Heart left ventricle (tissue), 16 donors: ENCODE measurements at places on chromosomes 2 and 18. TPM values are rescaled to one million over a fixed set of nuclear protein-coding genes. Genes with fewer than 3 reads are reported as not detected.

- no peak for DNase-seq
- H3K27me3 ChIP-seq = no peaks in the 10 kb centered on the region
- H3K27ac ChIP-seq = no peak overlapping the region
- H3K4me1 ChIP-seq = peaks cover 8% of the 10 kb centered on the region
These were observed 64.4 kb upstream of the DAPL1 start for GRCh38 chr2:158730621-158731140.

- no peaks in the 10 kb centered on the region for H3K27me3 ChIP-seq
- H3K4me3 ChIP-seq = no peak overlapping the region
- no peaks in the 10 kb centered on the region for H3K36me3 ChIP-seq
- H3K27ac ChIP-seq = peak overlapping the region; percentile 50
These were observed 74.8 kb upstream of the RIOK3 start for GRCh38 chr18:23378302-23378686.

DNA sequence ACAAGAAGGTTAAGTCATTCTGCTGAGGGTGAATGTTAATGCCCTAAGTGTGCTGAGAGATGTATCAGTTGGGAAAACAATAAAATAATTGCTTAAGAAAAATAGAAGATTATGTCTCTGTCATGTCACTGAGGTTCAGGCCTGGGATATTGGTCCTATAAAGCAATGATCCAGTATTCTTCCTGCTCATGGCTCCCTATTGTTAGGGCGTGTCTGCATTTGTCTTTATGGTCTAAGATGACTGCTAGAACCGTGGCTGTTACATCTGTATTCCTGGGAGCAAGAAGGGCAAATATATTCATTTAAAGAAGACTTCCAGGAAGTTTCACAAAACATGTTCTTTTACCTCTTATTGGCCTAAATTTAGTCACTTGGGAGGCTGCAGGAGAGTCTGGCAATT is 125.0 kb downstream of the KCNE4 start:
- no peak overlapping the region for H3K27ac ChIP-seq
- DNase-seq = no peak
- no peaks in the 10 kb centered on the region for H3K27me3 ChIP-seq
- no peaks in the 10 kb centered on the region for H3K4me1 ChIP-seq

GRCh38 chr2:241659150-241659739 is 21.8 kb downstream of the ATG4B start:
- peak; percentile 64 for DNase-seq
- H3K4me3 ChIP-seq = no peak overlapping the region
- no peak overlapping the region for H3K27ac ChIP-seq
- H3K36me3 ChIP-seq = peaks cover 80% of the 10 kb centered on the region
- H3K27me3 ChIP-seq = no peaks in the 10 kb centered on the region
- H3K4me1 ChIP-seq = no peaks in the 10 kb centered on the region

DNA sequence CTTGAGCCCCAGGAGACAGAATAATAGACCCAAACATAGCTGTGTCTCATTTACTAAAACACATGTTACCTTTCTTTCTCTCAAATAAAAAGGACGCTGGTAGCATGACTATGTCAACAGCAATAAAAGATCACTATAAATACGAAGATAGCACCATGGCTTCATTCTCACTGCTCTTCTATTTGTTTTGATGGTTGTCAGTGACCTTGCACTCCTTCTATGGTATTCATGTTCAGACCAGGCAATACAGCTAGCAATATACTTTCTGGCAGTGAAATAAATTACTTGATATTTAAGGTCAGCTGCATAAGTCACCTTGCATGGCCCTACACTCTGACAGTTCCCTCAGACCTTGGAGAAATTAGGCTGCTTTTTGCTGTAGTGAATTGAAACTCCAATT is 263.2 kb upstream of the CDH7 start:
- H3K27me3 ChIP-seq = no peaks in the 10 kb centered on the region
- H3K4me1 ChIP-seq = no peaks in the 10 kb centered on the region
- no peaks in the 10 kb centered on the region for H3K36me3 ChIP-seq
- H3K4me3 ChIP-seq = no peak overlapping the region

- DNase-seq = no peak
- H3K4me3 ChIP-seq = no peak overlapping the region
- no peaks in the 10 kb centered on the region for H3K27me3 ChIP-seq
- no peaks in the 10 kb centered on the region for H3K4me1 ChIP-seq
These were observed 773.7 kb upstream of the RAB6C start for GRCh38 chr2:129205766-129206165.

The ITPRIPL1 gene
- 0.80 TPM for polyA plus RNA-seq

The KCNG2 gene
- 0.07 TPM for polyA plus RNA-seq

The POTEI gene
- not detected for polyA plus RNA-seq

The TMBIM1 gene
- polyA plus RNA-seq = 208 TPM

The UGT1A5 gene
- not detected for polyA plus RNA-seq
